CD4-positive, alpha-beta T cell treated with Interleukin-4 for 4 hours (primary cell): ENCODE measurements at places on chromosomes 6 and 20.

DNA sequence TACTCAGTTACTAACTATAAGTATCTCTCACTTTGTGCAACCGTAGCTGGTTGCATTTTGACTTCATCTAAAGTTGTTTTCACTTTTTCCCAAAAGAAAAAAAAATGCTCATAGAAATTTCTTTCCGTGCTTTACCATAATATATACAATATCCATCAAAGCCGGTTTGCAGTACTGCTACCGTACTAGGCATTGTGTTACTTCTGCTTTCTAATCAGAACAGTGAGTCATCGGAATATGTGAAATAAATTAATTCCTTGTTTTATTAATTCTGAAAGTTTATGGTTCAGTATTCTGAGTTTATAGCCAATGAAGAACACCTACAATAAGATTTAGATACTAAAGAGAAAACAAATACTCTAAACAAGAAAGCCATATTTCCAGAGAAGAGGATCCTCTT is 72.5 kb downstream of the TNFRSF21 start:
- DNase-seq = no peak

DNA sequence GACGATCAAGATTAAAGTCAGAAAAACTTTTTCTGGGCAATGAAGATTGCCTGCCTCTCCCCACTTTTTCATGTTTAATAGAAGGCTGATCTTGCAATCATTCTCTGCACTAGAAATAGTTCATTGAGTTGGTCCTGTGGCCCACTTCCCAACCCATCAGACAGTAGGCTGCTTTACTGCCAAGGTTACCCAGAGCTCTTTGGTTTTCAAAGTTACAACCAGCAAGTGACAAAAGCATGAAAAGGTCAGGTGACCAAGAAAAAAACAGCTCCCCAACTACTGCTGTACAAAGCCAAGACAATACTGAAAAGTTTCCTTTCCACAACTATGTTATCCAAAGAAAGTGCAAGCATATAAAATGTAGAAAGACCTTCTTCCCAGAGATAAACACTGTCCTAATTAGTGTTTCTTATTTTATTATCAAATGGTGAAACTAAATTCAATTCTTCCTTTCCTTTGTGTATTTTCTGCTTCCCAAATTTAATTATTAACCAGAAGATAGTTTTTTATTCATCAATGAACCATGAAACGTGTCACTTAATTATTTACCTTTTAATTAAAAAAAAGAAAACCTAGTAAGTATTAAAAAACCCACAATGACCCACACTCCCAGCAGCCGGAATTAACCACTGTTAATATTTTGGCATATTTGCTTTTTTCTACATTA is 16.6 kb downstream of the DNAAF9 start:
- DNase-seq = no peak

DNA sequence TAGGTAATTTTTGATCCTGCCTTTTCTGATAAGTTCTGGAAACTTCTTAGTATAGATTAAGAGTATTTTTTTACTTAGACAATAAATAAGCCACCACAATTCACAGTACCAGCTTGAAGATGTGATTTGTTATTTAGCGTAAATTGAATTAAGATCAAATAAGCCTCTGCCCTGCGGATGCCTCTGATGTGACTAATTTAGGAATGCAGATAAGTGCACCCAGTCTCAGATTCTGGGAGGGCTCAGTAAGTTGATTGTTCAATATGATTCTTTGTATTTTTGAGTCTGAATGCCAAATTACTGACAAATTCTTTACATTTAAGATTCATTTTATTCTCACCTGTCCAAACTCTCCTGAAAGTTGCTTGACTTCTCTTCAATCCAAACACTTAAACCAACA is 147.5 kb downstream of the THBS2 start:
- DNase-seq = no peak

- no peak for DNase-seq
These were observed 63.0 kb upstream of the MRAP2 start for GRCh38 chr6:83970582-83970981.

DNA sequence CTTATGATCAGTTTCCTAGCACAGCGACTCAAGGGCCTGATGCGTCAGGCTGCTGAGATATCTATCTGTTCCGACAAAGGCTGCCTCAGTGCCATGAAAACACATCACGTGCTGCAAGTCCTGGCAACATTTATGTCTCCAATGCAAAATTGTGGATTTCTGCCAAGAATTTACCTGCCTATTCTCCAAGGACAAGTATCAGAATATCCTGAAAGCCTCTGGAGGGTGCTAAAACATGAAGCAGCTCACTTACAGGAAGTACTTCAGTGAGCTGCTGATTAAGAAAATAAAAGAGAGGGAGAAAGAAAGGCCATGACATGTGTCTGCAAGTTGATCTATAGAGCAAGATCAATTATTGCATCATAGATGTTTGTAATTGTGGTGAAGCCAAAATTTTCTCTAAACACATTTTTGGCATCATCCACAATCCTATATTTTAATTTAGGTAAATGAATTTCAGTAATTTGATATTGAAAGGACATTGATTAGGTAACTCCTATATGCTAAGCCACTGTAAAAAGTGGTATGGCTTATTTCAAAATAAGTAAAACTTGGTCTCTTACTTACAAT is 25.8 kb upstream of the TPBG start:
- no peak for DNase-seq

- no peak for DNase-seq
These were observed 117.8 kb downstream of the RTN4IP1 start for GRCh38 chr6:106511288-106512047.

DNA sequence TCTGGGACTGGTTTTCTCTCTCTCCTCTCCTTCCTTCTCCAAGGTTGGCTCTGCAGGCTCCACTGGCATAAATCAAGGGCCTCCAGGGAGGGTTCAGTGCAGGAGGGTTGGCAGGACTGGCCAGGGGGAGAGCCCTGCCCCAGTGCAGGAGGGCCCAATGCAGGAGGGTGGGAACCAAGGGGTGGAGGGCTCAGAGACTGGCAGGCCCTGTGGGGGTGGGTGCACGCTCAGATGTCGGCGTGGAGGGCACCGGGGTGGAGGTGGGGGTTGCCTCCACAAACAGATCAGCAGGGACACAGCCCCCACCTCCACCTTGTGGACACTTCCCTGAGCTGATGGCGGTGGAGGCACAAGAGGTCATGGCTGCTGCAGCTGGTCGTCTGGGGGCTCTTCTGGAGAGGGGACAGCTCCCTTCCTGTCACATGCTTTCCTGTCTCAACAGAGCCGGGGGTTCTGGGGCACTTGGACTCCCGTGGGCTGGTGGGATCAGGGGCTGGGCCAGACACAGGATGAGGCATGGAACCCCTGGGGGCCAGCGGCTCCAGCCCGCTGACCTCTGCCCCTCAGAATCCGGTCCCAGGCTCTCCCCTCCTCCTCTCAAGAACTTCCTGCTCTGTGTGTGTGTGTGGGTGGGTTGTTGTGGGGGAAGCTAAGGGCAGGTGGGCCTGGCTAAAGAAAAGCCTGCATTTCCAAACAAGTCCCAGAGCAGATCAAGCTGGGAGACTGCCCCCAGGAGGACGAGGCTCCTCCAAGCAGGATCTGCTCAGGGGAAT is 2.7 kb upstream of the ABHD16B start:
- no peak for DNase-seq

DNA sequence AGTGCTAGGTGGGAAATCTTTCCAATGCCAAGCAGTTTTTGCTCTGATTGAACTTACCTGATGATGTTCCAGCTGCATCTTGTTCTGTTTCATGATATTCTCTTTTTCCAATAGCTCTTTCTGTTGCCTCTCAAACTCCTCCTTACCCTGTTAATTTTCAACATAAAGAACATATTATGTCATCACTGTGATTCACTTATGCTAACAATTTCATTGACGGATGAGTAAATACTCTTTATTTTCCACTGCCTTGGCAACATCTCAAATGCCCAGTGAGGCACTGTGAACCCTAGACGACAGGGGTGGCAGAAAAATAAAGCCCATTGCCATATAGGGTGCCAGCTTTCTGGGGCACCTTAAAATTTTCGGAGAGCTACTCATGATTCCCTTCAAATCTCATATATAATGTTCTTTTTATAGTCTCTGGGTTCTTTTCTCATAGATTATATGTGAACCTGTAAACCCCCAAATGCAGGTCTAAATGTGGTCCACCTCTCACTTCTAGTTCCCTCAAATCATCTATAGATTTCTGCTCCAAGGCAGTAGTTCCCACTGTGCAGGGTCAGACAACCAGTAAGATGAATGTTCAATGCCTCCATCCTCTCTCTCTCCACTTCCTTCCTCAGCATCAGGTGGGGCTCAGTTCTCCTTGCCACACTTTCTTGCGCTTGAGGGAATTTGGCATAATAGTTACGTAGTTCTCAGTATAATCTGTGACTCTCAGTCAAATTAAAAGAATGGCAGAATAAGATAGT is 44.1 kb downstream of the NEDD9 start:
- DNase-seq = no peak

DNA sequence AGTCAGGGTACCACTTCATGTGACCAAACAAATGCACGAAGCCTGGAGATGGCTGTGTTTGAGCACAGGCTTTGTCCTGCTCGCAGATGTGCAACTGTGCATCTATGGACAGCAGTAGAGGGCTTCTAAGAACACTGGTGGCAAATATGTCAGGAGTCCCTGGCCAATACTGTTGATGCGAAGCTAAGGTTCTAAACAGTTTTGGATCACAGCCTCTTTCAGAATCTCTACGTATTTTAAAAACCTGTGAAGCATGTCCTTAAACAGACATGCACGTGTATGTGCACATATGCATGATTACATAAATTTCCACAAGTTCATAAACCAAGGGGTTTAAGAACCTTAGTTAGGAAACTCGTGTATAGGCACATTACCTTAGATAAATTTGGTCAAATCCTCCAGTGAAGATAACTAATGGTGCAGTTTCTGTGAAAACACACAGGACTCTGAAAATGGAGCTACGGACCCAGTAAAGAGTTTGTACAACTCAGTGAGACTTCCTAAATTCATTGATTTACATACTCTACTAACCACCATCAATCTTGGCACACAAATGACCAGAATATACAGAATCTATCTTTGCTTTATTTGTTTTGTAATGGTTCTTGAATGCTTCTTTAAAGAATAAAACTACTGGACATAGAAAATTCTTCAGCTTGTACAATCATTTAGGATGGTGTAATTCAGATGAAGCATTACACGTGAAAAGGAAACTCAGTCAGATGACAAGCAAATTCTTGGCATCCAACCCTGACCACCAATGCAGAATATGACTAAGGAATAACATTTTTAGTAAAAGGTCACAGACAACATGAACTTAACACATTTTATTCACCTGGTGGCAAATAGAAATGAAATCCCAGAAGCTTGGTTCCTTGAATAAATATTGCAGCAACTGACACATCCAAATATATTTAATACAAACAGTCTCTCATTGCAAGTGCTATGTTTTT is 27.4 kb downstream of the KCNQ5 start:
- no peak for DNase-seq

DNA sequence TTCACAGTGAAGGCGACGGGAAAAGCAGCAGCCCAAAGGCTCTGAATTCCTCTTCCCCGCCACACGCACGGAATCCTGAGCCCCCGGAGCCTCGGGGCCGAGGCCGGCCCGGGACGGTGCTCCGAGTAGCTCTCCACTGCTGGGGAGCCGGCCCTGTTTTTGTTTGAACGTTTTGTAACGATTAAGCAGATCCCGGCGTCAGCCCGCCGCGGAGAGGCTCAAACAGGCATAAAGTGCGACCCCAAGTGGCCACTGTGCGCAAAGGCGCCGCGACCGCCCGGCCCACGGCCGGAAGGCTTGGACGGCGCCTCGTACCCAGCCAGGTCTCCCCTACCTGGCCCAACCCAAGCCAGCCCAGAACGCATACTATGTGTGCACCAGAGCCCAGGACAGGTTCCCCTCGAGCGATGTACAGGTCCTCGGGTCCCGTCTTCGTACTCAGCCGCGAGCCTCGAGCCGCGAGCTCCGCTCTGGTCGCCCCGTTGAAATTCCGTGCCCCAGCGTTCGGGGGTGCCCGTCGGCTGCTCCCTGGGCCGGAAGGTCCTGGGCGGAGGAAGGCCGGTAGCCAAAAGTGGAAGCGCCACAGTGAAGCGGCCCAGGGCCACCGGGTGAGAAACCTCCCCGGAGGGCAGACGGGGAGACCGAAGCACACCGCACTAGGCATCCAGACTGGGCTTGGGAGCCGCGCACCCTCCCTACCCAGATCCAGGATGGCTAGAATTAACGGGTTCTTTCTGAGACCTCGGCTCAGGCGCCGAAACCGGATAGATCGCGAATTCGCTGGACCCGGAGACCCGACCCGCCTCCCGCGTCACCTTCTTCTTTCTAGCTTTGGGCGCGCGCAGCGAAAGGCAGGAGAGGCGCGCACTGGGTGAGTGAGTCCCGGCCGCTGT is 1.2 kb upstream of the MAFB start:
- peak; percentile 43 for DNase-seq

GRCh38 chr6:160421854-160422253 is 73.7 kb downstream of the SLC22A3 start:
- no peak for DNase-seq

- DNase-seq = no peak
These were observed 11.5 kb upstream of the TENT5A start for GRCh38 chr6:81763968-81764367.

- peak; percentile 54 for DNase-seq
These were observed 98.3 kb downstream of the TIAM2 start for GRCh38 chr6:155093430-155093829.

GRCh38 chr20:31605031-31605901 is at the start of gene ID1:
ID1 (plus strand) TSS chr20:31605289; CDS start chr20:31605388, 99 bp downstream.
- peak; percentile 82 for DNase-seq

DNA sequence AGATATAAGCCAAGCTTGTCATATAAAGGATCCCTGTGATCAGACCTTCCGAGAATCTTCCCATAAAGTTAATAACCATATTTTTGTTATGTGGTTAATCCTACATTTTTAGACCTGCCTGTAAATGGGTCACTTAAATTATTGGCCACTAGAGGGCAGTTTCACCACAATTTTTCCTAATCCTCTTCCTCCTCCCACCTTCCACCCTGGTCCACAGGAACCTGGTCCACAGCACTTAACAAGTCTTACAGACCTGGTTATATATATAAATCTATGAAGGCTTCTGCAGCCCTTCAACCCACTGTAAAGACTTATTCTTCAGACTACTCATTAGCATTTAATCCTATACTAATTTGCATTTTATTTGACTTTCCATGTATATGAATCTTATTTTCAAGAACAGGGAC is 28.3 kb downstream of the MRS2 start:
- peak; percentile 42 for DNase-seq

- DNase-seq = no peak
These were observed 77.5 kb upstream of the POPDC3 start for GRCh38 chr6:105257340-105257739.

- no peak for DNase-seq
These were observed 158.5 kb downstream of the SASH1 start for GRCh38 chr6:148501178-148501590.

- no peak for DNase-seq
These were observed 137.3 kb downstream of the HTR1B start for GRCh38 chr6:77326029-77326428.

- no peak for DNase-seq
These were observed 106.5 kb downstream of the MAFB start for GRCh38 chr20:40582531-40582930.

- no peak for DNase-seq
These were observed 154.2 kb upstream of the QKI start for GRCh38 chr6:163260111-163260895.
